ENCODE measurements at places on chromosomes 5 and 9.

GRCh38 chr5:117077142-117077541, 502.5 kb upstream of the SEMA6A start:
- DNase-seq = peak; percentile 7

- no peak for DNase-seq
These were observed 105.9 kb upstream of the DAP start for GRCh38 chr5:10866913-10867312.

- no peak for DNase-seq
These were observed 8.4 kb upstream of the RXRA start for GRCh38 chr9:134317790-134318414.

GRCh38 chr9:13688990-13689600, 409.6 kb upstream of the MPDZ start:
- DNase-seq = peak; percentile 99

DNA sequence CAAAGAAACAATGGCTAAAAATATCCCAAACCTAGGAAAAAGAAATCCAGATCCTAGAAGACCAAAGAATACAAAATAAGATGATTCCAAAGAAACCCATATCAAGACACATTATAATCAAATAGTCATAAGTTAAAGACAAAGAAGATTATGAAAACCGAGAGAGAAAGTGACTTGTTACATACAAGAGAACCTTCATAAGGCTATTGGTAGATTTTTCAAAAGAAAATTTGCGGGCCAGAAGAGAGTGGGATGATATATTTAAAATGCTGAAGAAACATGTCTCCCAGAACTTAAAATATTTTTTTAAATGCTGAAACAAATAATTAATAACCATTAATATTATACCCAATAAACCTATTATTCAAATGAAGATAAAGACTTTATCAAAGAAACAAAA, 687.3 kb downstream of the TLE4 start:
- DNase-seq = no peak

DNA sequence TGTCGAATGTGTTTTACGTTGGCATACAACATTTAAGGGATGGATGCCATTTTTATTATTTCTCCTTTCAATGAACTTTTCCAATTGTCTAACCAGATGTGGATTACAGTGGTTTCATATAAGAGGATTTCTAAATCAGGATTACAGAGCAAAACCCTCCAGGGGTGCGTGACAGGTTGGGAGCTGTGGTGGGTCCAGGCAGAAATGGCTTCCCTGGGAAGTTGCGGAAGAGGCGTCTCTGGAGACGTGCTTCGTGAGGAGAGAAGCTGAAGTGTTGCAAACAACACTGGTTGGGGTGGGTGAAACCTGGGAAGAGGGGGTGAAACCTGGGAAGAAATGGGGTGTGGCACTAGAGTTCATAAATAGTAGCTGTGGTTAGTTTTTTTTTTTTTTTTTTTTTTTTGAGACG, 4.5 kb upstream of the RPL26L1 start:
- no peak for DNase-seq

GRCh38 chr5:172458976-172459782, 4.9 kb upstream of the SH3PXD2B start:
- DNase-seq = no peak

GRCh38 chr5:152271420-152271819, 133.7 kb downstream of the NMUR2 start:
- no peak for DNase-seq

DNA sequence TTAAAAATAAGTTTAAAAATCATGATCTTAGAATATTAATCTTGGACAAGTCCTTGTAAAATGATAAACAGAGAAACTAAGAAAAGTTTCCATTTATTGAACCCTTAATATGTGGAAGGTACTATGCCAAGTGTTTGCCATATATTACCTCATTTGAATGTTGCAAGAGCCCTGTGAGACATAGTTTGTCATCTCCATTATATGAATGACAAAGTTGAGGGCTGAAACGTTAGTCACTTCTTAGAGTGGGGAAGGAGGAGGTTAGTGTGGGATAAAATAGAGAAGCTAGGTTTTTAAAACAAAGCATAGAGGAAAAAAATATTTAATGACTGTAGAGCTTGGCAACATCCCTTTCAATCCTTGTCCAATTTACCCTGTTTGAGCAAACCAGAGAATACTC, 2.0 kb downstream of the TNC start:
- no peak for DNase-seq

DNA sequence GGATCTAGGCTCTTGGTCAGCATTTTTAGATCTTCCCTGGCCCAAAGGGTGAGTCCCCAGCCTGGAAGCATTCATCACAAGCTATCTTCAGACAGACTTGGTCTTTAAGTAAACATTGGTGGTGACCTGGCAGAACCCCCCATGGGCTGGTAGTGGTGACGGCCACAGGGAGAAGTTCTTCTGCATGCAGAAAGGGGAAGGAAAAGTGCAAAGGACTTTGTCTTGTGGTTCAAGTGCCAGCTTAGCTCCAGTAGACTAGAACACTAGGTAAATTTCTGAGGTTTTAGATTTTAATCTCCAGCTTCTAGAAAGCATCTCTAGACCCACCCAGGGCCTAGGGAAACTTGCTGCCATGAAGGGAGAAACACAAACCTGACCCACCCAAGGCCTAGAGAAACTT, 584.0 kb downstream of the CHSY3 start:
- DNase-seq = no peak

- DNase-seq = no peak
These were observed 20.3 kb downstream of the NCS1 start for GRCh38 chr9:130192382-130192999.

GRCh38 chr9:133613432-133613831, 4.2 kb upstream of the FAM163B start:
- DNase-seq = no peak

- no peak for DNase-seq
These were observed 158.0 kb downstream of the TRIO start for GRCh38 chr5:14301186-14301585.

DNA sequence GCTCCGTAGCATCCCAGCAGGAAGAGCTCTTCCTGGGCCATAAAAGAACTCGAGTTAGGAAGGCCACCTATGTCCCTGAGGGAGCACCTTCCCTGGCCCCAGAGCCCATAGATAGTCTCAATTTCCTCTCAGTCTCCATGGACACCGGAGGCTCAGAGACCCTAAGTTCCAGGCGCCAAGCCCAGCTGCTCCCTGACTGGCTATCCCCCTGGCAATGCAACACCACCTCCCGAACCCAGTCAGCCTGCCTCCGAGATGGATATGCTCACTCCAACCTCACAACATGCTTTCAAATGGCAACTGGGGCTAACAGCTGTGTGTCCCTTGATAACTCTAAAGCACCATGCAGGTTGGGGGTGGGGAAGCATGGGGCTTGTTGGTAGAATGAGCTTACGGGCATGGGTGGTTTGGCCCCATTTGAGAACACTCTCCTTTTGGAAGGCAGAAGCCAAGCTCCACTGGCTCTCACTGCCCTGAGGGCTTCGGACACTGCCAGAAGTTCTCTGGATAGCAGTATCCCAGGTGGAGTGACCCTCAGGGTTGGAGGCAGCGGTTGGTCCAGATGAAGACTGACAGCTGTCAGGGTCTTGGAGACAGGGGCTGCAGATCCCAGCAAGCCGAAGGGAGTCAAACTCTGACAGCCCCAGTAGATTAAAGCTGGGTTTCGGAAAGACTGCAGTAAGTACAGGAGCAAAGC, 165.3 kb downstream of the PAX5 start:
- DNase-seq = no peak

DNA sequence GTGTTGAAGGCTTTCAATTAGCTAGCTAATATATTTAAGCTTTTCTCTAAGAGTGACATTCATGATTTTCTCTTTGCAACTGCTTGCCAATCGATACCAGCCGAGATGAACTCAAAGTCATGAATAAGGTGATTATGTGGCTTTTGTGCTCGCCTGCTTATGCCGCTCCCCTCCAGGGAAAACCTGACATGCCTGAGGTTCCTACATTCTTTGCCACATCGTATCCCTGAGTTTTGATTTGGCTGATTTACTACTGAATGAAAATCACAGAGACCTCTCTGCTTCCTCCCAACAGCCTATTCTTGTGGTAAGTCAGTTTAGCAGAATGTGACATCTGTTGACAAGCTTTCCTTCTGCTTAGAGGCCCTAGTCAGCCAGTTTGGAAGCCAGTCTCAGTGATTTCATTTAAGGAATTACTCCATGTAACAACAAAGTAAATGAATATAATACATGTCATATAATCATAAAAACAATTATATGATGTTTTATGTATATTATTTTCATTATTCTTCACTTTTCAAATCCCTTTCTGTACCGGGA, 513.4 kb downstream of the CSNK1G3 start:
- DNase-seq = no peak

DNA sequence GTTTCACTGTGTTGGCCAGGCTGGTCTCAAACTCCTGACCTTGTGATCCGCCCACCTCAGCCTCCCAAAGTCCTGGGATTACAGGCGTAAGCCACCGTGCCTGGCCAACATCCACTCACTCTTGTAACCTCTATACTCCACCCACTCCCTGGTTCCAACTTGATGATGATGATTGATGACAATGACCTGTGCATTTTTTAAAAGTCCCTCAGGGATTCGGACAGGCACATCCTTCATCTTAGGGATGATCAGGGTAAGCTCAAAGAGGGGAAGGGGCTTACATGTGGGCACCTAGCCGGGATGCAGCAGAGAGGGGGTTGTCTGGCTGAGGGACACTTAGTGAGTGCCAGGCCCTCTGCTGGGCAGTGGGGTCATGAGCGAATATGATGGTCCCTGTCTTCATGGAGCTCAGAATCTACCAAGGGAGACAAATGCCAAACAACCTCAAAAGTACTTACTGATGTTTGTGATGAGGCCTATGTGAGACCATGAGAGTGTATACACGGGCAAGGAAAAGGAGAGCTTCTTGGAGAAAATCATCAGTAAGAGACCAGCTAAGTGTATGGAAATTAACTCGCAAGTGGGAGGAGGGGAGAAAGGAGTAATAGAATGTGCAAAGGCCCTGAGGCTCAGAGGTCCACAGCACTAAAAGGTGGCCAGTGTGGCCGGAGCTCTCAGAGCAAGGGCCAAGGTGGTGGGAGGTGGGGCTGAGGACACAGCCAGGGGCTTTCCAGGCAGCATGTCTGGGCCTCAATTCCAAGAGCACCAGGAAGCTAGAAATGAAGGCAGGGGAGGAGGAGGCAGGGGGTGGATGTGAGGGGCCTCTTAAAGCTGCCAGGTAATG, 27.4 kb downstream of the LHX2 start:
- no peak for DNase-seq

GRCh38 chr5:159640921-159641320, 275.4 kb upstream of the ADRA1B start:
- DNase-seq = no peak

GRCh38 chr5:66518052-66518451, 78.1 kb upstream of the MAST4 start:
- DNase-seq = no peak

DNA sequence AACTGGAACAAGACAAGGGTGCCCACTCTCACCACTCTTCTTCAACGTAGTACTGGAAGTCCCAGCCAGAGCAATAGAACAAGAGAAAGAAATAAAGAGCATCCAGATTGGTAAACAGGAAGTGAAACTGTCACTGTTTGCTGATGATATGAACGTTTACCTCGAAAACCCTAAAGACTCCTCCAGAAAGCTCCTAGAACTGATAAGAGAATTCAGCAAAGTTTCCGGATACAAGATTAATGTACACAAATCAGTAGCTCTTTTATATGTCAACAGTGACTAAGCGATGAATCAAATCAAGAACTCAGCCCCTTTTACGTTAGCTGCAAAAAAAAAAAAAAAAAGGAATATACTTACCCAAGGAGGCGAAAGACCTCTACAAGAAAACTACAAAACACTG, 306.6 kb downstream of the PLK2 start:
- no peak for DNase-seq

- DNase-seq = no peak
These were observed 66.4 kb upstream of the SUSD1 start for GRCh38 chr9:112241491-112241890.

DNA sequence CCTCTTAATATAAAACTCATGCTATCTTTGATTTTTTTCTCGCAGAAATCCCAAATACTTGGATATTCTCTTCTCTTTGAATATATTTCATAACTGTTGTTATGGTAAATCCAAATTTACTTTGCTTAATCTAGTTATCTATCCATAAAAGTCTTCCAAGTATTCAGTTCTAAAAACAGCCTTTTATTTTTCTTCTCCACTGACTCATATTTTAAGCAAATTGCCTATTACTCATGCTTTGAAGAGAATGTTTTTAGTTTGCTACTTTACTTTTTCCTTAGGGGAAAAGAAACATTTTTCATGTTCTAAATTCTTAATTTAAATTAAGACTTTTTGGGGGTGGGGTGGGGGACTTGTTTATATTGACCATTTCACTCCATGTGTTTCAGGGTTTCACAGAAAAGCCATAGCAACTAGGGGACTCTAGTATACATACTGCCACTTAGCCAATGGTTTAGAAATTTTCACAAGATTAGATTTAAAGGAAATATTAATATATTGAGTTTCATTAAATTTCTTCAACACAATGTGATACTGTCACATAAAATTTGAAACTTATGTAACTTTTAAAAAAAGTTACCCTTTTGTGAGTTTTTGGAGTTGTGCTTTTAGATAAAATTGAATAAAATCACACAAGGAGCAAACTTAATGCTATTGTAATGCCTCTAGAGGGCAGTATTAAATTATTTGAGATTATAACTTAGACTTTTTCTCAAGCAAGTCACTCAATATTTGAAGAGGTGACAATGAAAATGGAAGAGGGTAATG, 545.8 kb upstream of the ARRDC3 start:
- DNase-seq = peak; percentile 0

DNA sequence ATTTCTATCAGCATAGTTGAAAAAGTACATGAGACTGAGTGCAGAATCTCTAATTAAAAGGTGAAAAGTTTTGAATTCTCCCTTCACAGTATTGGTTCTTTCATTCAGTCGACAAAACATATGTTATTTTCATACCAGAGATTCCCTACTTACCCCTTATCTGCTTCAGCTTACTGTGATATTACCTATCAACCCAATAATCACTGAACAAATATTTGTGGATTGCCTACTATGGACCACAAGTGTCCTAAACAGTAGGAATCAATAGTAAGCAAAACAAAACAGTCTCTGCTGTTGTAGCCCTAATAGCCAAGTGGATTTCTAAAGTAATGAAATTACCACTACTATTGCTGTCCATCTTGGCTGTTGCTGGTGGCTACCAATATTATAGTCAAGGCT, 11.5 kb downstream of the CCDC152 start:
- no peak for DNase-seq

DNA sequence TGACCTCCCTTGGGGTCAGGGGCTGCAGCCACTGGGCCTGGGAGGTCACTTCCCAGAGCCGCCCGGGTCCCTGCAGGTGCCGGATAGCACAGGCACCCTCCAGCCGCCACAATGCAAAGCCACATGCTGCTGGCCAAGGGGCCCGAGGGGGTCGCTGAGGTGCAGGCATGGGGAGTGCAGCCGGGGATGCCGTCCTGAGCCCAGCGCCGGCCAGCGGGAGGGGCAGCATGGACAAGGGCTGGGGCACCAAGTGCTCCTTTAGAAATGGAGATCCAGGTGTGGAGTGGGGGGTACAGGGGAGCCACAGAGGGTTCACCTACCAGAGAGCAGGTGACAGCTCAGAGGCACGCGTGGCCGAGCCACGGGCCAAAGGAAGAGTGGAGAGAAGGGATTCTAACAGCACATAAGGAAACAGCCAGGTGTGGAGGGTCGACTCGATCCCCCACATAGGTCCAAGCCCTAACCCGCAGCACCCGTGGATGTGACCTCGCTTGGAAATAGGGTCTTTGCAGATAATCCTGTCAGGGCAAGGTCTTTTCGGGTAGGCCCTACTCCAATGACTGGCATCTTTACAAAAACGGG, 24.7 kb downstream of the ZDHHC11B start:
- DNase-seq = no peak
